Activated CD4-positive, alpha-beta T cell treated with anti-CD3 and anti-CD28 coated beads for 24 hours (primary cell): ENCODE measurements at places on chromosomes 5 and 9.

GRCh38 chr9:117411547-117411946 lies 3.3 kb downstream of the ASTN2 start:
- no peak for DNase-seq

DNA sequence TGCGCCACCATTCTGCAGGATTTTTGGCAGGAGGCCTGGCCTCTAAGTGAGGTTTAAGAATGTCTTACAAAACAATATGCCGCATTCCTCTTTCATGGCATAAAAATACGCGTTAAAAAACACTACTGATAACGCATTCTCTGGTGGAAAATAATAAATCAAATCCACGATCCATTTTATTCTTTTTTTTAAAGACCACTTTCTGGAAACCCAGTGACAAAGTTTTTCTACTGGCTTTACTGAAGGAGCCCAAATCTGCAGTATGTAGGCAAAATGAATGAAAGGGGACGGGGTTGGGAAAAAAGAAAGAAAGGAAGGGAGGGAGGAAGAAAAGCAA lies 2.0 kb downstream of the SV2C start:
- no peak for DNase-seq

DNA sequence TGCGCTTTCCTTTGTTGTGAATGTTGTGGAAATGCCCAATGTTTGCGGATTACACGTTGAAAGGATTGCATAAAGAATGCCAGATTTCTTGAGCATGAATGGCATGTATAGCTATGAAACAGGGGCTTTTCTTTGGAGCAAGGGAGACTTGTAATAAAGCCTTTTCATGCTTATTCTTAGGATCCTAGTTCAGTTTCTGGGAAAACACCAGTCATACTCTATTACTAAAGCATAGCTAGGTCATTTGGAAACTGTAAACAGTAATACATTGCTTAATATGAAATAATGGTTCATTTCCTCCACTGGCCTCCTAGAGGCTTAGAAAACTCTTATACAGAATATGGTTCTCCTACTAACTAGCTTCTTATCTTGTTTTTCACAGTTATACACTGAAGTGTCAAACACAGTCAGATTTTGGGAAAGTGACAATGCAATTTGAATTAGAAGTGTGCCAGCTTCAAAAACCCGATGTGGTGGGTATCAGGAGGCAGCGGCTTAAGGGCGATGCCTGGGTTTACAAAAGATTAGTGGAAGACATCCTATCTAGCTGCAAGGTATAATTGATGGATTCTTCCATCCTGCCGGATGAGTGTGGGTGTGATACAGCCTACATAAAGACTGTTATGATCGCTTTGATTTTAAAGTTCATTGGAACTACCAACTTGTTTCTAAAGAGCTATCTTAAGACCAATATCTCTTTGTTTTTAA lies 104.2 kb downstream of the MELK start:
- no peak for DNase-seq

- no peak for DNase-seq
Observed at GRCh38 chr5:64811050-64811640, 42.4 kb downstream of the CWC27 start.

- DNase-seq, result no peak
Observed at GRCh38 chr5:56746553-56747339, 68.6 kb upstream of the MAP3K1 start.
